GM12878 (cell line): ENCODE measurements at places on chromosomes 12 and 14. TPM values are rescaled to one million over a fixed set of nuclear protein-coding genes. Genes with fewer than 3 reads are reported as not detected.

DNA sequence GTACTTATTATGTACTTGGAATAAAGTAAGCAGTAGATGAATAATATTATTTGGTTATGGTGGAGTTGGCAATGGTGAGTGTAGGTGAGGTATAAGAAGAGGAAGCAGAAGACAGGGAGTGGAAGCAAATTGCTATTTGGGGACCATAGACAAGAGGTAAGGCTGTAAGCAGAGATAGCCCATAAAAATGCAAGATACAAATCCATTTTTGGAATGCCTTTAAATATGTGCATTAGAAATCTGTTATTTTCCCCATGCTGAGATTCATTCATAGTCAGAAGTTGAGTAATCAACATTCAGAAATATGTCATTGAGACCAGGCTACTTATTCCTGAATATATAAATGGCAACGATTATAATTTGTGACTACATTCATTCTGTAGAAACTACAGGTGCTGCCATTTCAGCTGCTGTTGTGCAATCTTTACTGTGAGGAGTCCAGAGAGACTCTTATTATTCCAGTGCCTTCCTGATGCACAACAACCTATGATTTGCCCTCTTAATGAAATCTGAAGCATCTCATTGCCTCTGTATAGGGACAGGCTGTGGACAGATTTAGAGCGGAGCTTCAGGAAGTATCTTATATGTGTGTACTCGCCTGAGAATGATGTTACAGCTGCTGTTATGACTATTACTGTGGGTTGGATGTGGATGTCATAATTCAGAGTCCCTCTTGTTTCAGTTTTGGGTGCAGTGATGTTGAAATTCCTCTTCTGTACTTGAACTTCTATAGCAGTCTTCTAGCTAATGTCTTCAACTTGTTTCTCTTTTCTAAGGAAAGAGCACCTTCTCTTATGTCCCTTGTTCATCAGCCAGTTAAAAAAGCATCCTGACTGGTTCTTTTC lies 173.8 kb downstream of the NAV3 start:
- DNase-seq = no peak

- DNase-seq = no peak
Measured at GRCh38 chr12:109020146-109020795, 597 bp downstream of the SVOP start.

- DNase-seq = no peak
Measured at GRCh38 chr14:85853996-85854526, 324.1 kb downstream of the FLRT2 start.

DNA sequence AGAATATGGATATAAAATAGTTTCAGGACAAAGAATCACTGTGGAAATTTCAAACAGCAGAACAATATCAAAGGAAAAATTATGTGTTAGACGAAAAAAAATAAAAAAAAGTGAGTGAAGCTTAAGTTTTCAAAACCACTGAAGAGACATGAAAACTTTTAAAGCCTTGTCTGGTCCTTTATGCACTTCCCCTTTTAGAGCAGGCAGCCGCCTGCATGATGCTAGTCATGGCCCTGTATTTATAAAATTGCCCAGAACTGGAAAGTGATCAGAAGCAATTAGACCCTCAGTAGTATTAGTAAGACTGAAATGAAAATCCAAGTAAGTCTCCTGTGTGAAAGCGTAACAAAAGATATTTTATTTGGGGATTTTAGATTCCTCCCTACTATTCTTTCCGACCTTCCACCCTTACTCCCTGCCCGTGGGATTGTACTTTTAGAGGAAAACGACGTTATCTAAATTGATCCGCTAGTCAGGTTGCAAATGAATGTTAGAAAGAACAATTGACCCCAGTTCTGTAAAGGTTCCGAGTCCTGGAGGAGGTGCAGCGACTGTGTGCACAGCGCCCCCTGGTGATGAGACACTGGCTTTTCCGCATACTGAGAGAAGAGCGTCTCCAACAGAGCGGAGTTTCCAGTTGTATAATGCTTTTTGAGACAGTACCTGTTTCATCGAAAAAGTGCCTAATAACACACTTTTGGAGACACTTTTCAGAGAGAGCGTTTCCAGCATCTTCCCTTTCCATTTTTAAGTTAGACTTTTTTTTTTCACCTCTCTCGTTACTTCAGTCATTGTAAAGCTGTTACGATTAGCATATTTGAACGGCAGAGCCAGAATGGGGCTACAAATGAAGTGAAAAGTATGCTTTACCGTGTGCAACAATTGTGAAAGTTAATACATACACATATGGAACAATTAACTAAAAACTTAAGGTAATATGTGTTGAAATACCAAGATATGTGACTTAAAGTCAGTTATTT lies 12.4 kb downstream of the MGST1 start:
- no peak for DNase-seq

- no peak for DNase-seq
Measured at GRCh38 chr14:70893062-70893845, 14.0 kb upstream of the PCNX1 start.

- no peak for DNase-seq
Measured at GRCh38 chr14:49033131-49033530, 553.0 kb downstream of the RPS29 start.

LIN52 gene
- total RNA-seq = 10.4 and 13.3 TPM in 2 replicates

KLRB1 gene
- not detected in 2 replicates for total RNA-seq

RIMBP2 gene
- total RNA-seq = 0.41 and 0.43 TPM in 2 replicates

IL22 gene
- total RNA-seq = not detected in 2 replicates

ARMH4 gene
- total RNA-seq = not detected in 2 replicates
